ENCODE measurements at places on chromosomes 4 and X.

DNA sequence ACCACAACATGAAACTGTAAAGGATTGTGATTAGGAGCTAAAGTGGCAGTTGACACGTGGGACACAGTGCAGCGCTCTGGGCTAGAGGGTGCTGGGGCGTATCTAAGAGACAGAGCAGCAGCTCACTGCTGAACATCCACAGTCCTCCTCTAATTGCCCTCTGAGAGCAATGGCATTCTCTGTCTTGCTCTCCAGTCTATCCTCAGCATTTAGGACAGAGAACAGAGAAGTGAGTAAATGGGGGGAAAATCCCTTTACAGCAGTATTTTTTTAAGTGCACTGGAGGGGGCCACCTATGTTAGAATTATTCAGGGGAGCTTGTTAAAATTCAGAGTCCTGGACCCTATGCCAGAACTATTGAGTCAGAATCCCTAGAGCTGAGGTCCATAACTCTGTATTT lies 4.2 kb upstream of the TMEM154 start:
- no peak for DNase-seq

GRCh38 chr4:34633241-34633640 lies 1611.1 kb downstream of the ARAP2 start:
- no peak for DNase-seq

DNA sequence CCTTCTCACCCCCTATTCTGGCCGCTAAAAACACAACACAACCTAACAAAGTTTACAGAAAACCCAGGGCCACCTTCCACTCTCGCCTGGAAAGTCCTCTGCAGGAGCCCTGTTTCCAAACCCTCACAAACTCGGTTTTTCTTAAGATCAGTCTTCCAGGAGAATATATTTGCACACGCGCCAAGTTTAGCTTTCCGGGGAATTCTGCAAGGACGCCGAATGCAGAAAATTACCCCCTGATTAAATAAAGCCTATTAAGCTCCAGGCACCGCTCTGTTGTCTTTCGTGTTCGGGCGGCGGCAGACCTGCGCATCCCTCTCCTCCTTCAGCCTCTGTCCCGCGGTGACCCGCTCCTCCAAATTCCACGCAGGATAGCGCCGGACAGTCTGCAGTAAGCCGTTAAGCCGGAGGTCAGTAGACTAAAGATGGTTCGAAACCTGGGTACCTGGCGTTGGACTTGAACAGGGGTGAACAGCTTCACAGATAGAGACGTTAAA lies 5.0 kb downstream of the MSX1 start:
- no peak for DNase-seq

DNA sequence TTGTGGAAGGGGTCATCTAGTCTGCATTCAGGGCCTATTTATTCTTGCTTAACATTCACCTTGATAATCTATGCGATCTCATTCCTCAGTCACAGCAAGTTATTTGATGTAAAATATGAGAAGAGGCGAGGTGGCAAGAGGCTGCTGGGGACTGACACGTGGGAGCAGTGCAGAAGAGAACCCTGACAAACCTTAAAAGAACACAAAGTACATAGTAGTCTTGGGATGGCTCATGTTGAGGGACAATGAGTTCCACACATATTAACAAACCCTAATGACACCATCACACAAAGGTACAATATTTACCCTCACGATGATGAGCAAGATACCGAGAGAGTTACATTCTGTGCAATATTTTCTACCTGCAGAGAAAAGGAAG lies 57.5 kb downstream of the MAML3 start:
- no peak for DNase-seq

DNA sequence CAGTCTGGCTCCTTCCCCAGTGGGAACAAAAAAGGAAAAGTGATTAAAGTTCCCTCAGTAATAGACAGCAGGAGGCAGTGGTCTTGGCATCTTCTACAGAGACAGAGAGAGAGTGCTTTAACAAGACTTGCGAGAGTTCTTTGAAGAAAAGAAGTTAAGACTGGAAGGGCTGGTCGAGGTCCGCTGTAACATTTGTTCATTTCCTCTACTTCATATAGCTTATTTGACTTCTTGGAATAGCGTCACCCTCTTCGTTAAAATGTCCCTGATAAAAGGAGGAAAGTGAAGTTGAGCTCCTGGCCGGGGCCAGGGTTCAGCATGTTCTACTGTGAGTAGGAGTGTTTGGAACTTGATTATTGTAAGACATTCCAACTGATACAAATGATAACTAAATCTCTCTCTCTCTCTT lies 179.8 kb downstream of the SLIT2 start:
- DNase-seq, result no peak

DNA sequence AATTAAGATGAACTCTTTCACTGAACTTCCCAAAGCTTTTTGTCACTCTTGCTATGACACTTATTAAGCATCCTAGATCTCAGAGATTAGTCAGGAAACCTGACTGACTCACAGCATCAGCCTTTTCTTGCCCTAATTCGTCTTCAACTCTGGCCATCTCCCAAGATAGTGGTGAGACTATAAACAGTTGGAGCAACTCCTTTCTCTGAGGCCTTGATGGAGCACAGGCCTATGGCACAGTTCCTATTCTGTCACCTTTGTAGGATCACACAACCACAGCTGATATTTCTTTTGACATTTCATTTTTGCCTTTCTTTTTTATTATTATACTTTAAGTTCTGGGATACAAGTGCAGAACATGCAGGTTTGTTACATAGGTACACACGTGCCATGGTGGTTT lies 217.6 kb downstream of the PRR32 start:
- no peak for DNase-seq

GRCh38 chr4:162804351-162804924 lies 362.3 kb downstream of the NAF1 start:
- no peak for DNase-seq
